ENCODE measurements at places on chromosomes 1 and 21.

DNA sequence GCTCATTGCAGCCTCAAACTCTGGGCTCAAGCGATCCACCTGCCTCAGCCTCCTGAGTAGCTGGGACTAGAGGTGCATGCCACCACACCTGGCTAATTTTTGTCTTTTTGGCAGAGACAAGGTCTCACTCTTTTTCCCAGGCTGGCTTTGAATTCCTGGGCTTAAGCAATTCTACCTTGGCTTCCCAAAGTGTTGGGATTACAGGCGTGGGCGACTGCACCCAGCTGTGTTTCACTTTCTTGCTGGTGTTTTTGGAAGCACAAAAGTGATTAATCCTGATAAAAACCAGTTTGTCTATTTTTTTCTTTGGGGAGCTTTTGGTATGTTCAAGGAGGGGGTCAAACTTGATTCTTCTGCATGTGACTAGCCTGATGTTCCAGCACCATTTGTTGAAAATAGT lies 19.3 kb downstream of the RNF11 start:
- DNase-seq: no peak

DNA sequence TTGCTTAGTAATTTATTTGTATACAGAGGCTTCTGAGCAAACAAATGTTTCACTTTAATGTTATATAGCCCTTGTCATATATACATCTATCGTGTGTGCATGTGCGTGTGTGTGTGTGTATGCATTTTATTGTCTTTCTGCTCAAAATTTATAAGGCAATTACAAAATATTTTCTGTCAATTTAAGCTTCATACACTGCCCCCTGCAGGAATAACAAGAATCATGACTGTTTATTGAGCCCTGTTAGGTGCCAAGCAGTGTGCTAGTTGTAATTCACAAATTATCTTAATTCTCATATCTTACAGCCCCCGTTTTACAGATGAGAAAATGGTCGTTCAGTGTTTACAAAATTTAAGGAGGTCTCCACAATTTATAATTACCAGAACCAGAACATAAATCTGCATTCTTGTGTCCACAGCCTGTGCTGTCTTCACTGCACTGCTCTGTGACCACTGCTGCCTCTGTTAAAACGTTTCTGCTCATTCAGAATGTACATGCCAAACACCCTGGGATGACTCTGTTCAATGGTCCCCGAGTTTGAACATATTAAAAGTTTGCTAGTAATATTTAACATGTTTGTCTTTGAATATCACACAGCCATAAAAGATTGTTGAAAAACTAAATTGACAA lies 181.3 kb downstream of the ATP6V1G3 start:
- DNase-seq: no peak

DNA sequence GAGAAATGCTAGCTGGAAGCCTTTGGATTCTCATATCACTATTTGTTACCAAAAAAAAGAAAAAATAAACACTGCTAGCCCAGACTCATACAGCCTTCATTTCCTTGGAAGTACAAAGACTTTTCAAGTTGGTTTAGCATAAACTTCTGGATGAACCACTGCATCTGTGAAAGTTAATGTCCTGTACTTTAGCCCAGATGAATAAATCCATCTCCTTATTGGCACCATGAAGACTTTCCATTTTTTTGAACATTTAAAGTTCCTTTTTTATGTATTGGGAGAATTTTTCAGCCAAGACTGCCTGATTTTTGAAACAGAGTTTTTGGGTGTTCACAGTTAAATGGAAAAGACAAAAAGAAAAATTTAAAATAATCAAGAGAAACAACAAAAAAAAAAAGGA lies 184.0 kb upstream of the C1orf87 start:
- no peak for DNase-seq

DNA sequence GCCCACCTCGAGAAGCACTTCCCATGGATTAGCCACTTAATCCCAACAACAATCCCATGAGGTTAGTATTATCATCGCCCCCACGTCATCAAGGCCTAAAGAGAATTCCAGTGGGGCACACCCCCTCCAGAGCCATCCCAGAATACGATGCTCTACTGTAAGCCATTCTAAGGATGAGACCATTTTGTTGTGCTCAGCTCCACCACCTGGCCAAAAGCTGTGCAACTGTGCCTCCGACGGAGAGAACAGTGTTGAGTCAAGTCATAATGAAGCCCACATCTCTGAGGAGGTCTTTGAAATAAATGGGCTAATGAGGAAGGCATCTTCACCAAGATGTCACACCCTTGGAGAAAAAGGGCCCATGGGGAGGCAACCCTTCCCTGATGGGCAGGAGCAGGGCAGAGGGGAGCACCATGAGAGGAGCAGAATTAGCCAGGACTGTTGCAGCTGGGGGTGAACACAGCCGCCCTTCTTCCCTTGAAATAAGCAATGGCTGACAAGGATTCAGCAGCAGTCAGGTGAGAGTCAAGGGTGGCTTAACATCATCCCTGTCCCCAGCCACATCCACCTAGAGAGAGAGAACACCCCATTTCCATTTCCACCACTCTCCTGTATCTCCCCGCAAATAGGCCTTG lies 14.6 kb downstream of the SYF2 start:
- DNase-seq: no peak

DNA sequence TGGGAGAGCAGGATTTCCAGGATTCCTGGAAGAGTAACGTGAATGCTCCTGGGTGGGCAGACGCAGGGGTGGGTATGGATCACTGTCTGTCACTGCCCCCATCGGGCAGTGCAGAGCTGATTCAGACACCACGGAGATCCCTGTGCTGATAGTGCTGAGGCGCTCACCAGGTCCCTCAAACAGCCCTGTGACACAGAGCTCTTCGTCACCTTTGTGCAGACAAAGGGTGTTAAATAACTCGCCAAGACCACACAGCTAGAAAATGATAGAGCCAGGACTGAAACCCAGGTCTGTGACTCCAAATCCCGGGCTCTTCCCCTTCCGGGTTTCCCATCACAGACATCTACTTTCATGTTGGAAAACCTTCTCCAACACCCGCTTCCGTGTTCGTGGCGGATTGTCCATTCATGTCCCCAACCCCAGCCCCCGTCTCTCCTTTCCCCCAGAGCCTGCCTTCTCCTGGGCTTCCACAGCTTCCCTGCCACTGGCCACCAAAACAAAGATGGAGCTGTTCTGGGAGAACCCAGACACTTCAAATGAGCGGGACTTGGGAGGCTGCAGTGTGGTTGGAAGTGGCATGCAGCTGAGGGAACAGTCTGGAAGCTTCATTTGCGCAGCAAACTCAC lies 2.6 kb downstream of the EFHD2 start:
- no peak for DNase-seq

DNA sequence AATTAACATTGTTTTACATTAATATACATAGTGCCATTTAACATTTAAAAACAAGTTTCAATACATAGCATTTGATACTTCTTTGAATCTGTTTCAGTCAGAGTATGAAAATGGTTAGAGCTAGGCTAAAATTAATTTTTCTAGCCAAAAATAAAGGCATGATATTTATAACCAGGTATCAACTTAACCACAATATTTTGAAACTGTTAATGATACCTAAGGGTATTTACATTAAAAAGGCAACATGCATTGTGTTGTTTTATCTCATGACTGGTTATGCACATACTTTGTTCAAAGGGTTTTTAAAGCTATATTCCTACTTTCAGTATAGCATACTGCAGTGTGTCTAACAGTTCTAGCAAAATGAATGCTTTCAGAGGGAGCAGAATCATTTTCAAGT lies 130.0 kb downstream of the HS2ST1 start:
- DNase-seq: no peak

GRCh38 chr1:13587256-13588030 lies 3.8 kb downstream of the PDPN start:
- peak; percentile 21 for DNase-seq

- DNase-seq: peak; percentile 27
Measured at GRCh38 chr1:116020668-116021272, 44.5 kb downstream of the SLC22A15 start.

DNA sequence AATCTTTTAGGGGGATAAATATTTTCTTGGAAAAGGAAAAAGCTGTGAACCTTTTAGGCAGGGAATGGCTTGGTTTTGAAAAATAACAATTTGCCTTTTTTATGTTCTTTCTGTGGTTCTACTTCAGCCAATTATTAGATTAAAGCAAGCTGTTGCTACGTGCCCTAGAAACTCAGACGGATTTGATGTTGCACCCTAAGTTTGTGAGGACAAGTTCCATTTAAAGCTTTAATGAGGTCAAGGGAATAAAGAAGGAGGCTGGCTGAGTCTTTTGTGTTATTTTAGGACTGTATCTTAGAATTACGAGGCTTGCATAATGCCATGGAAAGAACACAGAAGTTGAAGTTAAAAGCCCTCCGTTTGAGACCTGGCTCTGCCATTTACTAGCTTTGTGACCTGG lies 216.9 kb downstream of the NUF2 start:
- DNase-seq: no peak

- DNase-seq: no peak
Measured at GRCh38 chr1:197129698-197130097, 16.8 kb downstream of the ASPM start.

DNA sequence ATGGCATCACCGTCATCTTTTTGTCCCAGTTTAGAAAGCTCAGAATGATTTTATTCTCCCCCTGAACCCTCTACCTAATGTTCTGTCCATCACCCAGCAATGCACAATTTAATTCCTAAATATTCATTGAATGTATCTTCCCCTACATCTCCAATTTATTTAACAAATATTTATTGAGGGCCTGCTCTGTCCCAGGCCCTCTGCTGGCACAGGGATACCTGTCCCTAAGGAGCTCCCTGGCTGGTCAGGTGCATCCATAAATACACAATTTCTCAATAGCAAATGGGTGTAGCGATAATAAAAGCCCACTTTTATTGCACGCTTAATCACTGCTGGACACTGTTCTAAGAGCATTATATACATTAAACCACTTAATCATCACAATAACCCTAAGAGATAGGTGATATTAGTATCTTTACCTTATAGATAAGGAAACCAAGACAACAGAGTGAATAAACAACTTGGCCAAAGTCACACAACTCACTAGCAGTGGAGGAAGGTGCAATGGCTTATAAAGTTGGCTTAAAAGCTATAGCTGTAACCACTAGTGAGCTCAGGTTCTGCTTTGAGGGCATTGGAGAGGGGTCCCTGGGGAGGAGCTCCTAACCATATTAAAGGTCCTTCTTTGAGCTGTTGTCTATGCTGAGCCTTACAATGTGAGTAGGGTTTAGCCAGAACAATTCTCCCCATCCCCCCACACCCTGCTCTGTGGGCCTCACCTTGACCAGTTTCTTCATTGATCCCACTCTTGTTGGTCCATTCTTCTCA lies 126.3 kb upstream of the JUN start:
- DNase-seq: no peak

DNA sequence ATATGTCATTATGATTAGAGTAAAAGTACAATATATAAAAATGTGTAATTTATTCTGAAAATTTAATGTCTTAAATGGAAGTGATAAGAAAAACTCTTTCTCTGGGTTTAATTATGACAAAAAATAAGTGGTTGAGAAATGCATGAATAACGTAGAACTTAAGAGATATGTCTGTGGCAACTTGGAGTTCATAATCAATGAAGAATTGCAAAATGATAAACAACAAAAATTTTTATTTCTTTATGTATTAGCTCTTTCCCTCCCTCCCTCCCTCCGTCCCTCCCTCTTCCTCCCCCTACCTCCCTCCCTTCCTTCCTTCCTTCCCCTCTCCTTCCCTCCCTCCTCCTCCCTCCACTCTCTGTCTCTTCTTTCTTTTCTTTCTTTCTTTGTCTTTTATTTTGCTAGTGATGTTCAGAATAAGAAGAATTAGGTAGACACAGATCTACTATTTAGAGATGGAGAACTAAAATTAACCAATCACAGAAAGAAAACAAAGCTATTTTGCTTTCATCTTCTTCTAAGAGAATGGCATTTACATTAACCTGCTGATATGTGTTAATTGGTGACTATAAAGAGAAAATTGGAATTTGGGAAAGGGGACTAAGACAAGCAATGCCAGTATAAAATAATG lies 96.3 kb upstream of the PDC start:
- DNase-seq: no peak

DNA sequence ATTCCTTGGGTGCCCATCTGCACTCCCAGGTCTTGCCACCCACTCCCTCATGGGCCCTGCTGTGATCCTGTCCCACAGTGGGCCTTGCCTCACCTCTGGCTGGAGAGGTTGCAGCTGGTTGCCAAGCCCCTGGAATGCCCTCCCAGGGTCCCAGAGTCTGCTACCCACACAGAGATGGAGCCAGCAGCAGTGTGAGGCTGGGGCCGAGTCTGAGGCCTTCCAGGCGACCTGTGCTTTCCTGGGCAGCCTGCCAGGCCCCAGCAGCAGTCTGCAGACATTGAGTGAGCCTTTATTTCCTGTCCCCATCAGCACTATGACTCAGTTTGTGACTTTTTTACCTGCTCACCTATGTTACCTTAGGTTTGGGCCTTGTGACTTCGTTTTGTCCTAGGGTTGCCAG lies 25.0 kb upstream of the TSPAN2 start:
- no peak for DNase-seq

GRCh38 chr1:15031251-15031933 lies 122.2 kb upstream of the TMEM51 start:
- no peak for DNase-seq

DNA sequence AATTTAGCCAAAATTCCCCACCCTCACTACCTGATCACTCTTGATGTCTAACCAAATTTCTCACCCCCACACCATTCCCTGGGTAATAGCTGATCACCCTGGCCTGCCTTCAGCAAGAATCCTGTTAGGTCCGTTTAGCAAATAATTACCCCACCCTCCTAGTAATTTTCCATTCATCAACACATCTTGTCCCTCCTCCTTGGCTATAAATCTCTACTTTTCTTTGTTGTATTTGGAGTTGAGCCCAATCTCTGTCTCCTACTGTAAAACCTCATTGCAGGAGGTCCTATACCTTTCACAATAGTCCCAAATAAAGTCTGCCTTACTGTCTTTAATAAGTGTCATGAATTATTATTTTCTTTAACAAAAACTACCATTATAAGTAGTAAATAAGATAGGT lies 6.9 kb upstream of the PRKAA2 start:
- DNase-seq: no peak

DNA sequence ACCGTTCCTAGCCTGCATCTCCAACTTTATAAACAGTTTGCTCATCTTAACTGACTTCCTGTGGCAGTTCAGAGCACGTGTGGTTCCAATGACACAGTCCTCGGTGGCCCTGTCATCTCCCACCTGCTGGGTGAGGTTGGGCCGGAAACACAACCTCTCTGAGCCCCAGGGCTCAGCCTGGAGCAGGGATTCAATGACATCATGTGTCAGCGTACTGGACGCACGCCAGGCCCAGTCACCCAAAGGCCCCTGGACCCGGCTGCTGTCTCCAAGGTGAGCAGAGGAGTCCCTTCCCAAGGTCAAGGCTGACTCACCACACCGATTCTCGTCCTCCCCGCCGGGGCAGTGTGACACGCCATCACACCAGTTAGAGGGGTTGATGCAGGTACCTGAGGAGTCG lies 19.9 kb downstream of the TMPRSS2 start:
- no peak for DNase-seq
